PC-9 (cell line): ENCODE measurements at places on chromosomes 1 and 21.

DNA sequence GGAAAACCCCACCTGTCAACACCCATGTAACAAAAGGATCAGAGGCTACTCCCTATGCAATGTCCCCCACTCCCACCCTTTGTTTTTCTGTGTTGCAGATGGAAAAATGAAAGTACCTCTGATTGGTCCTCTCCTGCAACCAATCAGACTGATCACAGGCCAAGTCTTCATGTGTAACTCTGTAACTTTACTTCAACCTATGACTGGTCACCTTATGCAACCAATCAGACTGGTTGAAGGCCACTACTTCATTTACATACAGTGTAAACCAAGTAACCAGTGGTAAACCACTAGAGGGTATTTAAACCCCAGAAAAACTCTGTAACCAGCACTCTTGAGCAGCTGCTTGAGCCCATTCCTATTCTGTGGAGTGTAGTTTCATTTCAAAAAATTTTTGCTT lies 266.3 kb upstream of the OLFM3 start:
- DNase-seq: no peak

- DNase-seq: no peak
Observed at GRCh38 chr1:21175670-21176581, 771 bp downstream of the EIF4G3 start.

- DNase-seq: no peak
Observed at GRCh38 chr1:117798550-117798949, 130.9 kb downstream of the GDAP2 start.

DNA sequence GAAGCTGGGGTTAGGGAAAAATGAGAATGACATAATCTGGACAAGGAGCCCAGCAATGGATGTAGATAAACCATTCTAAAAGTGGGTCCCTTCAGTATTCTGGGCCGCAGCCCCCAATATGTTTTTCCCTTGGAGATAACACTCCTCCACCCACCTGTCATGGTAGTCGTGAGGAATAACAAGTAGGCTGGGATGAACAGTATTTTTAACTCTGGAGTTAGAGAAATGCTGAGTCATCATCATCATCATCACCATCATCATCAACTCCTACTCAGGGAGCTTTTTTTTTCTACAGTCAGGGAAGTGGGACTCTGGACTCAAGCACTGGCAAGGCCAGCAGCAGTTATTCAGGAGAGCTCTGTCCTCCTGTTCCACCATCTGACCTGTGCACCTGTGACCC lies 12.8 kb downstream of the CADM3 start:
- no peak for DNase-seq

GRCh38 chr1:181603735-181604410 lies 120.6 kb downstream of the CACNA1E start:
- DNase-seq: no peak

DNA sequence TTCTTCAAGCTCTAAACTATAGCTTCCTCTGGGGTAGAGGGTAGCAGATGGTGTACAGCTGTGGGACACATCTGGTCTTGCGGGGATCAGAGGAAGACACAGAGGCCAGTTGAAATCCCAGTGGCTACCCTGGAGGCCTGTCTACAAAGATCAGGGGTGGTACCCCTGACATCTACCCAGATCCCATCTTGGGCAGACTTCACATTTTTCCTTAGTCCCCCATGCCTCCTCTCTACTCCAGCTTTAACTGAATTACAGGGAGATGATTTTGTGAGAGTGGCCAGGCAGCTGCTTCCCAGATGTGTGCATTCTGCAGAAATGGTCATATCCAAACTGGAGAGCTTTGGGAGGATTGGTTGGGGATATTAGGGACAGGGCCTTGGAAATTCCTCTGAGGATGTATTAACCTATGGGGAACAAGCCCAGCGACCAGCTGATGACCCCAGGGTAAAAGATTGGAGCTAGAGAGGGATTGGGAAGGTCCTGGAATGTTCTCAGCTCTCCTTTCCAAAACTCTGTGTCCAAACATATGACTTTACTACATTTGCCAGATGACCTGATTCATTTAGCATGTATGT lies 9.6 kb upstream of the CD34 start:
- DNase-seq: no peak

- no peak for DNase-seq
Observed at GRCh38 chr1:14909273-14909672, 244.3 kb upstream of the TMEM51 start.

DNA sequence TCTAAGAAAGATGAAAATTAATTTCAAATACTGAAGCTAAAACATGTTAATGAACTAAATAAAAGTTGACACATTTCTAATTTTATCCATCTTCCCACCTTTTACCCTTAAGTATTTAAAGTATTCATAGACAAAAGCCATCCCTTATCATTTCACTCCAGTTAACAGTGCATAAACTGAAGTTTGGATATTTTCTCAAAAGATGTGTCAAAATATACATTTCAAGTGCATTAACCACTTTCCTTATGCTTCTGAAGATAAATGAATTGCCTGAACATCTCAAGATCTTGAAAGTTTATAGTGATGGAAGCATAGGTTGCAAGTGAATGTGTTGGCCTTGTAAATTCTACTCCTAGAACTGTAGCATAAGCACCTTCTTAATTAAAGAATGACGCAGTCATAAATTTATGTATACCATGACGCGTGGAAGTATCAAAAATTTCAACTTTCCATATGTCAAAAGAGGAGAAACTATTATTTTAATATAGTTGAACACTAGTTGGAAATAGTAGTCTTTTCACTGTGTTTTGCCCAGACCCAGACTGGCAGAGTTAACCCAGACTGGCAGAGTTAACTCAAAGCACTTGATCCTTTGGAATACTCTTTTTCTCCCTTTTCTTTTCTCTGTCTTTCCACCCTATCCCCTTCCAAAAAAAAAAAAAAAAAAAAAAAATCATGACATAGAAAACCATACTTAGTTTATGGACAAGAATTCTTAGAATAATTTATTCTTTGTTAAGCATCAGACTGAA lies 282.6 kb upstream of the C1orf105 start:
- no peak for DNase-seq
